Activated gamma-delta T cell treated with anti-CD3 and anti-CD28 coated beads, Interleukin-2, amount 50 U/mL, for 16 hours (primary cell): ENCODE measurements at places on chromosomes 2 and 18.

DNA sequence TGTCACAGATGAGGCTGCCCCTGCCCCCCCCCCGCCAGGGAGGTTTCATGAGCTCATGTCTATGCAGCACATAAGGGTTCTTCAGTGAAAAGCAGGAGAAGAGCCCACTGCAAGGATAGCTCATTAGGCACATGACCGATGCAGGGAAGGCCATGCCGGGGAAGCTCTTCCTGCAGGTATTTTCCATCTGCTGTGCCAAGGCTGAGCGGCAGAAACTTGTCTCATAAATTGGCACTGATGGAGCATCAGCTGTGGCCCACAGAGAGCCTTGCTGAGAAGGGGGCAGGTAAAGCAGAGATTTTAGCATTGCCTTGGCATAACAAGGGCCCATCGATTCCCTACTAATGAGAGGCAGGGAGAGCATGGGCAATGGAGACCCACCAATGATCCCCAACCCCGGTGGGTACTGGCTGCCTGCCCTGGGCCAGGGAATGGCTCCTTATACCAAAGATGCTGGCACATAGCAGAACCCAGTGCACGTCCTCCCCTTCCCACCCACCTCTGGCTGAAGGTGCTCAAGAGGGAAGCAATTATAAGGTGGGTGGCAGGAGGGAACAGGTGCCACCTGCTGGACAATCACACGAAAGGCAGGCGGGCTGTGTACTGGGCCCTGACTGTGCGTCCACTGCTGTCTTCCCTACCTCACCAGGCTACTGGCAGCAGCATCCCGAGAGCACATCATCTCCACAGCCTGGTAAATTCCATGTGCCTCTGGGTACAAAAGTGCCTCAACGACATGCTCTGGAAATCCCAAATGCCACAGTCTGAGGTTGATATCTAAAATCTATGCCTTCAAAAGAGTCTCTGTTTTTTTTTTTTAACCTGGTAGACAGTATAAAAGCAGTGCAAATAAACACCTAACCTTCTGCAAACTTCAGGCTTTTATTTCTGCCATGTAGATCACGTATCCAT is 41.4 kb downstream of the STEAP3 start:
- DNase-seq = no peak

GRCh38 chr2:178506101-178506500 is 25.8 kb downstream of the PLEKHA3 start:
- no peak for DNase-seq

DNA sequence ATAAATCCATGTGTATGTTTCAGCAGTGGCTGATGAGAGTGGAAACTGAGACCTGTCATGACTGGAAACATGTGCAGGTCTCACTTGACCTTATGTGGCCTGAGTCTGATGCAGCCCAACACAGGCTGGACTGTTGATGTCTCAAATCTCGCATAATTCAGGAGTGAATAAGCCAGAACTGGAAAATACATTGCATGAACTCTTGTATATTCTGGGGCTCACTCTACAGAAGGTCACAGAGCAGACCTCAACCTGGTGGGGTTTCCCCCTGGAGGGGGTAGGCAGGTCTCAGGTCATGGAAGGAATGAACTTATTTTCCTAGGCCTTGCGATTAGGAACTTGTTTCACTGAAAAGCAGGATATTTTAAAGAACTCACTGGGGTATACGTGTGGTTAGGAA is 146.3 kb upstream of the THUMPD2 start:
- DNase-seq = no peak

- DNase-seq = no peak
These were observed 59.1 kb upstream of the WIPF1 start for GRCh38 chr2:174656676-174657176.

DNA sequence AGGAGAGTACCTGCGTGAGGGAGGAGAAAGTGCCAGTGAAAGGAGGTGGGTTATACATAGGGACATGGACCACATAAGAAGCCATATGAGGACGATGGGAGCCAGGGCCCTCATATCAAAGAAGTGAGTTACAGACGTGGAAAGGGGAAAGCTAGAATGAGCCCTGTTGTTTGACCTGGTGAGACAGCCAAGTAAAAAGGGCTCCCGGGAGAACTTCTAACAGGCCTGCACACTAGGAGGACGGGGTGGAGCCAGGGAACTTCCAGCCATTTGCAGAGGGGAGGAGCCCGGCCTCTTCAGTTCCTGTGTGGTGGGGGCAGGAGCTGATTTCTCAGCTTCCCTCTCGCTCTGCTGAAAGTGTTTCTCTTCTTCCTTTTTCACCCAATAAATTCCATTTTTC is 84.1 kb upstream of the SLC66A3 start:
- DNase-seq = no peak

DNA sequence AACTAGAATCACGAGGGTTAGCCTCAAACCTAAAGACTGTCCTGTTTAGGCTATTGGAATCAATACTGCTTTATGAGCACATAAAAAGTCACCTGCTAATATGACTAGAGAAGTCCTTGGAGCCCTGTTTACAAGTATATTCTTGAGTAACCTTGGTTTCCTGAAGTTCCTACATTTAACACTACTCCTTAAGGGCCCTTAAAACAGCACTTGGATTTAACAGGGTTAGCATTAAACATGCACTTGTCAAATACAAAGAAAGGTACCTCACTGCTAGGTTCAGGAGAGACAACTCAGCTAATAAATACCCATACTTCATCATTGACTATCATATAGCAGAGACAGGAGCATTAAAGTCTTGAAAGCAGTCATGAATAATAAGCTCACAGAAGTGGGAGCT is 96.7 kb downstream of the SLC5A7 start:
- no peak for DNase-seq

- no peak for DNase-seq
These were observed 56.4 kb upstream of the VRK2 start for GRCh38 chr2:57990118-57990725.

- no peak for DNase-seq
These were observed 971.3 kb upstream of the FAM98A start for GRCh38 chr2:34570266-34570872.

DNA sequence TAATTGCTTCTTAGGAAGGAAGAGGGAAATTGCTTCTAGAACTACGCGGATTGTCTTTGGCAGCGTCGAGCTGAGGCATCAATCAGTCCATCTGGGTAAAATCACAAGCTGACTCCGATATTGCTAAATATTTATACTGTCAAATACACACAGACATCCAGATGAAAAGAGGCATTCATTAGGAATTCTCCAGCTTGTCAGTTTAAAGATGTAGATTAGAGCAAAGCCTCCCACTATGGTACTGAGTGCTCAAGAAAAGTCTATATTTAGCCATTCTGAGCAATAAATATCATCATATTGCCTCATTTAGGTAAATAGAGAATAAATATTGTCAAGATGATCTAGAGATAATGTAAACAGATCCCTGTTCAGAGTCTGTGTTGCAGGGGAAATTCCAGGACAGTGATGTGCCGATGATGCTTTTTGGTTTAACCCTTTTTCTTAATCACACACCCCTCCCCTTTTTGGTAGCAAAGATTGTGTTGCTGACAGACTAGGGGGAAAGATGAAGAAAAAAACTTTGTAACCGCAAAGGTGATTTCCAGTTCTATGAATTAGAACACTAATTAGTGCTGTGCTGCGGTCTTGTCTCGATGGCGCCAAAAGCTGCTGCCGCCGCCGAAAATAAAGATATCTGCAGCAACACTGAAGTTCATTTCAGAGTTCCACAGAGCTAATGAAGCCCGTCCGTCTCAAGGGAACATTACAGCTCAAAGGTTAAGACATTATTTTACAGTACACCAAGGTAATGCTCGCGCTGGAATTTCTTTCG is 171.8 kb downstream of the PTGR3 start:
- no peak for DNase-seq

DNA sequence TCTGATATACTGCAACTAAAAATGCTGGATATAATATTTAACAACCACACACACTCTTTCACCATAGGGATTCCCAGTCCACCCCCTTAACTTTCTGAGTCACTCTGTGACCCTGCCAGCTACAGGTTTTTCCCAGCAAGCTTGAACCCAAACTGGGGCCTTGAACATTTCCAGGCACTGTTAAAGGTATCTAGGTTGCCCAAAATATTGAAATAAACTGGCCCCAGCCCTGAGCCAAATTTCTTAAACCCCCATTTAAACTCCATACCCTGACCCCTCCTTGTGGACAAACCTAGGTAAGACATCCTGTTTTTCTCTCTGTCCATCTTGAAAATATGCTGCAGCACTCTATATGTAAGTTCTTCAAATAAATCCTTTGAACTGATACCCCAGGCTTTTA is 19.7 kb upstream of the DCTN1 start:
- no peak for DNase-seq

GRCh38 chr2:233233618-233234230 is 17.7 kb upstream of the ATG16L1 start:
- DNase-seq = no peak

DNA sequence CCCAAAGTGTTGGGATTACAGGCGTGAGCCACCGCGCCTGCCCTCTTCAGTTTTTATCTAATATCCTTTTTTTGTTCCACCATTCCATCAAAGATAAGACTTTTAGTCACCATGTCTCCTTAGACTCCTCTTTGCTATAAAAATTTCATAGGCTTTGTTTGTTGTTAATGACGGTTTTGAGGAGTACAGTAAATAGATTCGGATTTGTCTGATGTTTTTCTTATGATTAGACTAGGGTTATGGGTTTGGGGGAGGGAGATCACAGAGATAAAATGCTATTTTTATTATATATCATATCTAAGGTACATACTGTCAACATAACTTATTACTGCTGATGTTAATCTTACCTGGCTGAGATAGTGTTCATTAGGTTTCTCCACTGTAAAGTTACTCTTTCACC is 6.2 kb downstream of the IL36B start:
- DNase-seq = no peak

GRCh38 chr2:71559828-71560637 is 106.7 kb downstream of the DYSF start:
- DNase-seq = no peak

DNA sequence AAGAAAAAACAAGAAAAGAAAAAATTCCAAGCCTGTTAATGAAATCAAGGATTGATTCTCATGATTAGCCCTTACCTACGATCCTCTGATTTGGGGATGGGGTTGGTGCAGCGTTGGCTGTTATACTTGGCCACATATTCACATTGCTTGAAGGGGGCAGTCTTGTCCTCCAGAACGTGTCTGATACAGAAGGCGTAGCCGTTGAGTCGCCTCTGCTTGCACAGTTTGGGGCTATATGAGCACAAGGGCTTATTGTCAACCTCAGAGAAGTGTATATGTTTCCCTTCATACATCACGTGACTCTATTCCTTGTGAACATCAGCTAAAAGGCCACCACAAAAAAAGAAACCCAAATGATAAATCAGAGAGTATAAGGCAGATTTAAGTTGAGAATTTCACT is 23.2 kb downstream of the INO80D start:
- no peak for DNase-seq

DNA sequence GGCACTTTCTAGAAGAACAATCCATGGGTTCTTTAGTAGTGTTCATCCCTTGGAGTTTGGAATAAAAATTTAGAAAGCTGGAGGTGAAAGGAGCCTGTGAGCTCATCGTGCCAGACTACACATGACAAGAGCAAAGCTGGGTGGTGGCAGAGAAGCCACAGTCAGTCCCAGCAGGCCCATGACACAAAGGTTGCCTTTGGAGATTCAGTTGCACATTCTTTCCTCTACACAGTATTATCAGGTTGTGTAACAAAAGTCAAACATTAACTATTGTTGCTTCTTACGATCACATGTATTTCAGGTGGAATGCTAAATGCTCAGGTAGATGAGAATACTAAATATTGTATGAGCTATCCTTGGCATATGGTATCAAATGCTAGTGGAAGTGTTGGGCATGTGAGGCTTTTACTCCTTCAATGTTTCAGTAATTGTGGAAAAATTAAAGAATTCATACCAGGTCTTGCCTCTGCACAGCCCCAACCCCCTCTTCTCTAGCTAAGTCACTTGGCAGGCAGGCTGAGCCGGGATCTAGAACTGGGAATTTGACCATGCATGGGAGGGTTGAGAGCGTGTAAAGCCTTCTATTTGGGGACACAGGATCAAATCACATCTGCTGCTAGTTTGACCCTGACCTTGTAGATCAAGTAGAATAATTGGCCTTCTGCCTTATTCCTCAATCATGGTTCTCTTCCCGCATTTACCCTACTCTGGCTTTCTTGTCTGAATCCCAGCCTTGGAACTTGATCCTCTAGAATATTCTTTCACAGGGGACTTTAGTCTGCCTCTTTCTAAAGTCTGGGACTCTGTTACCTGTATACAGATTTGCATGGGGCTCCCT is 230.9 kb downstream of the GCA start:
- DNase-seq = no peak

- no peak for DNase-seq
These were observed 127.7 kb upstream of the EPAS1 start for GRCh38 chr2:46169467-46169866.

GRCh38 chr2:82837588-82838304 is 1621.3 kb downstream of the SUCLG1 start:
- no peak for DNase-seq

DNA sequence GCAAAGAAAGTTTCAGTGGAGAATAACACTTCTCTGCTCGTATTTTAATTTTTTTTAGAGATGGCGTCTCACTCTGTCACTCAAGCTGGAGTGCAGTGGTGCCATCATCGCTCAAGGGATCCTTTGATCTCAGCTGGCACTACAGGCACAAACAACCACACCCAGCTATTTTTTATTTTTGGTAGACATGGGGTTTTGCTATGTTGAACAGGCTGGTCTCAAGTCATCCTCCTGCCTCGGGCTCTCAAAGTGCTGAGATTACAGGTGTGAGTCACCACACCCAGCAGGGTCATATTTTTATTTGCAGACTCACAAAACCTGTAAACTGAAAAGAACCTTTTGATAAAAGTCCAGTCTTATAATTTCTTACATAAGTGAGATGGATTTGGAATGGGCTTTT is 2.6 kb downstream of the TRAK2 start:
- DNase-seq = no peak

DNA sequence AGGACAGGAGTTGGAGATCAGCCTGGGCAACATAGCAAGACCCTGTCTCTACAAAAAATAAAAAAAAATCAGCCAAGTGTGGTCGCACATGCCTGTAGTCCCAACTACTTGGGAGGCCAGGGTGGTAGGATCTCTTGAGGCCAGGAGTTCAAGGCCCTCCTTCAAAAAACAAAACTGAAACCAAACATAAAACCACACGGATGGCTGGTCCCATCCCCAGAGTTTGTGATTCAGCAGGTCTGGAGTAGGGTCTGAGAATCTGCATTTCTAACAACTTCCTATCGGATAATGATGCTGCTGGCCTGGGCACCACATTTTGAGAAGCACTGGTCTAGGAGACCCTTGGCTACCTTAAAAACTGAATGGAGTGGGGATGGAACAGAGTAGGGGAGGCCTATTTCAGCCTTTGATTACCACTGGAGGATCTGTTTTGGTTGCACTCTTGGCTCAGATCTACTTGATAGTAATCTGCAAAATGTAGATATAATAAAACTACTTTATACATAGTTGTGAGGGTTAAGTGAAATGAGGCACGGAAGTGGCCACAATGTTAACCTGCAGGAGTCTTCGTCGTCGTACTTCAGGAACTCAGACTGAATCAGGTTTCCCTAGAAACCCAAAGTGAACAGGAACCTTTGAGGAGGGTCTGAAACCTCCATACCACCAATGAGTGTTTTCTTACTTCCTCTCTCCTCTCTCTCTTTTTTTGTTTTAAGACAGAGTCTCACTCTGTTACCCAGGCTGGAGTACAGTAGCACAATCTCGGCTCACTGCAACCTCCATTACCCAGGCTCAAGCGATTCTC is 25.5 kb upstream of the NFE2L2 start:
- no peak for DNase-seq
